ENCODE measurements at places on chromosomes 5 and 9.

DNA sequence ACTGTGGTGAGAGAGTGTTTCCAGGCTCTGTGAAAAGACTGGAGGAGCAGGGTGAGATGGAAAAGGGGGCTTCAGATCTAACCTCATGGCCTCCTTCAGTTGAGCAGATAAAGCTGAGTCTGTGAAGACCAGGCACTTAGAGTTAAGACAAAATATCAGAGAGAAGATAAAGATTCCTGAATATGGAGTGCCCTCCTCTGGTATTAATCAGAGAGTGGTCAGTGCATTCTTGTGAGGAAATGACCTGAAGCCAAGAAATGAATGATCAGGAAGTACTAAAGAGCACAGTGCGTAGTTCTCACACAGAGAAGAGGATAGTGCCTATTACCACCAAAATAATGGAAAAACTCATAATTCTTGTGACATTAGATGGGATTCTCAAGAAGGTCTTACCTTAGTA is 1417.0 kb upstream of the ACO1 start:
- DNase-seq, result no peak

DNA sequence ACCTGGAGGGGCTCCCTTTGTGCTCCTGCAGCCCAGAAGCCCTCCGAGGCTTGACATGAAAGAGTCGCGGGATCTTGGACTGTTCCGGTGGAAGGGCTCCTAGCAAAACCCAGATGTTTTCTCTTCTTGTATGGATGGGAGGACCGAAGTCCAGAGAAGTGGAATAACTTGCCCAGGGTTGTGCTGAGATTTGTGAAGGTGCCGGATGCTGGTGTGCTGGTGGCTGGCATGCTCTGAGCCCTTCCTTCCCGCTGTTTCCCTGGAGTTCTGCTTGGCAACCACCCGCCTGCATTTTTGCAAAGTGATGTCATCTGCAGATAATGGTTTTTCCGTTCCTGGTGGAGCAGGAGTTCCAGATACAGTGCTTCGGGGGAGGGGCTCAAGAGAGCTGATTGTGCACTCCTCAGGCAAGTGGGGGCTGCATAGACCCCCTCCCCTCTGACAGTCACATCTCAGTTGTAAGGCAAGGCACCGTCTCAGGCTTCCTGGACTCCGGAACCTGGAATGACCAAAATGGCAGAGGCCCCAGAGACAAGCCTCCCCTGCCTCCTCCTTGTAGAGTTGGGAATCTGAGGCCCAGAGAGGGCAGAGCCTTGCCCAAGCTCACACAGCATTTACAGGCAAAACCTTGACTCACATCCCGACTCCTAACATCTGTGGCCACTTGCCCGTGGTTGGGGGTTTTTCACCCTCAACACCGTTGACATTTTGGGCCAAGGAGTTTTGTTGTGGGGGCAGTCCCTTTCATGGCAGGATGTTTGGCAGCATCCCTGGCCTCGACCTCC is 157.0 kb downstream of the RGS3 start:
- DNase-seq, result no peak

DNA sequence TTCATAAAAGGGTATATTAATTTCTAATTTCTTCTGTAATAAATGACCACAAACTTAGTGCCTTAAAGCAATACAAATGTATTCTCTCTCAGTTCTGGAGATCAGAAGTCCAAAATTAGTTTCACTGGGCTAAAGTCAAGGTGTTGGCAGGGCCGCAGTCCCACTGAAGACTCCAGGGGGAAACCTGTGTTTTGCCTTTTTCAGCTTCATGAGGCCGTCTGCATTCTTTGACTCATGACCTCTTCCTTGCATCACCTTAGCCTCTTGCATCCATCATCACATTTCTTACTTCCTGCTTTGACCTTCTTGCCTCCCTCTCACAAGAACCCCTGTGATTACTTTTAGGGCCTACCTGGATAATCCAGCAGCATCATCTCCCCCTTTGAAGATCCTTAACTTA is 42.0 kb upstream of the ALDH1B1 start:
- no peak for DNase-seq

GRCh38 chr5:173451651-173452050 is 123.4 kb upstream of the STC2 start:
- no peak for DNase-seq

- DNase-seq, result no peak
These were observed 92.5 kb downstream of the IRX2 start for GRCh38 chr5:2658881-2659470.

- no peak for DNase-seq
These were observed 12.6 kb upstream of the DENND1A start for GRCh38 chr9:123942542-123942941.

DNA sequence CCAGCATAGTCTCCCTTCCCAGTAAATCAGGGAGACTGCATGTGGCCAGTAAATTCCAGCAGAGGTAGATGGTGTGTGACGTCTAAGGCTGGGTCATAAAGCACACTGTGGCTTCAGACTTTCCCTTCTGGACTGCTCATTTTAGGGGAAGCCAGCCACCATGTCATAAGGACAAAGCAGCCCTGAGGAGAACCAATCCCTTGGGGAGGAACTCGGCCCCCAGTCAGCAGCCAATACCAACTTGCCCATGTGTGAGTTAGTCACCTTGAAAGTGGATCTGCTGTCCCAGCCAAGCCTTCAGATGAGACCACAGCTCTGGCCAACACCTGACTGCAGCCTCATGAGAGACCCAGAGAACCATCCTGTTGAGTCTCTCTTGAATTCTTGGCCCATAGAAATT is 14.7 kb upstream of the NINJ1 start:
- no peak for DNase-seq

DNA sequence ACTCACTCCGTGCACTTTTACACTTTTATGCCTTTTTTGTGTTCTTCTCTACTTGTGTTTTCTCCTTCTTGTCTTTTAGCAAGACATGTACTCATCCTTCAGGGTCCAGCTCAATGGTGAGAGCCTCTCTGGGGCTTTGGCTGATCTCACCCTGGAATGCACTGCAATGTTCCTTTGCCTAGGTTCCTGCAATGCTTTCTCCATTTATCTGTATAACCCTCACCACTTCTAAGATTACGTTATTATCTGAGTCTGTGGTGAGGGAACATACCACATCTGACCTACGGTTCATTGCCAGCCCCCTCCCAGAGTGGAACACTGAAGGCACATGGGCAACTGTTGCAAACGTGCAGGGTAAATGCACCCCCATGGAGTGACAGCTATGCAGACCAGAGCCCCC is 47.3 kb downstream of the KCNIP1 start:
- DNase-seq, result no peak

DNA sequence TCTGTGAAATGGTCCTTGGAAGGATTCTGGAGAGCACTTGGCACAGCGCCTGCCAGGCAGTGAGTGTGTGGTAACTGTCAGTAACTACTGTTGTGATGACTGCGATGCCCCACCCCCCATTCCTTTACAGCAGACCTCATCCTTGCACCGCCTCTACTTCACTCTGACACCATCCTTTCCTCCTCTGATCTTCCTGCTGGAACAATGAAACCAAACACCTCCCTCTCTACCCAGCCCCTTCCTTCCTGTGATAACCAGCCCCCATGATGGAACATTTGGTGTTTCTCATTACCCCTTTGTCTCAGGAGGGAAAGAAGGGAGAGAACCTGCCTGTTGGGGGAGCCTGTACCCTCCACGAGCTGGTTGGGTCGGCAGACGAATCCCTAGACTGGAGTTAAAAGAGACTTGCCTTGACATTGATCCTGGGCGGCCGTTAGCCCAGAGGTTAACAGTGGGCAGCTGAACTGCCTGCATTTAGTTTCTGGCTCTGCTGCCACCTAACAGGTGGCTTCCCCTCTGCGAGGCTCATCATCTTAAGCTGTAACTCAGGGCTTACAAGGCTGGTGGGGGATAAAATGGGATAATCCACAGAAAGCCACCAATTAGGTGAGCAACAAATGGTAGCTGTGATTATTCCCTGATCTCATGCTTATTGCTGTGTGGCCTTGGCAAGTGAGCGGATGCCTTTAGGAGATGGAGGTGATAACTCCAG is 34.2 kb upstream of the GRPEL2 start:
- no peak for DNase-seq

- DNase-seq, result no peak
These were observed 11.8 kb upstream of the CHD1 start for GRCh38 chr5:98940581-98940980.

DNA sequence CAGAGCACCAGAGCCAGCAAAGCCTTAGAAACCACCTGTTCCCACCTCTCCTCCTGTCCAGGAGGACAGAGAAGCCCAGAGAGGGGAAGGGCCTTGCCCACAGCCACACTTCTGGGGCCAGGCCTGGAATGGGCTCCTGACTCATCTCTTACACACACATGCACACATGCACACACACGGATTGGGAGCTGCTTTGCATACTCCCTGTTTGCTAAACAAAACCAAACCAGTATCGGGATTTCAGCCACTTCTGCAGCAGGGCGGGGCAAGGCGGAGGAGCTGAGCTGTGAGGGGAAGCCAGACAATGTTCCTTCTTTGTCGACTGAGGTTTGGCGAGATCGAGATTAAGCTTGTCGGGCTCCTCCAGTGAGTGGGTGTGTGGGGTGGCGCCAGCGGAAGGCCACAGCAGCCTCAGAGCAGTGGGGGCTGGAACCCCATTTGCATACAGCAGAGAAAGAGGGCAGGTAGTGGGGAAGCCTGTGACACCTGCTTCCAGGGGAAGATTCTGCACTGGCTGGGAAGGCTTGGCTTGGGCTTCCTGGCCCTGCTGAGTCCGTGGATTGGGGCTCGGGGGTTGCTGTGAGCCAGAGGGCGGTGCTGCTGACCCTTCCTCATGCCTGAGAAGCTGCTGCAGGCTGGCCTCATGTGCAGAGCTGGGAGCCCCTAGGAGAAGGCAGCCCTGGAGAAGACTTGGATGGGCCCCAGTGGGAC is 16.1 kb downstream of the GFI1B start:
- no peak for DNase-seq

GRCh38 chr5:146409054-146409671 is 38.0 kb upstream of the TCERG1 start:
- no peak for DNase-seq

DNA sequence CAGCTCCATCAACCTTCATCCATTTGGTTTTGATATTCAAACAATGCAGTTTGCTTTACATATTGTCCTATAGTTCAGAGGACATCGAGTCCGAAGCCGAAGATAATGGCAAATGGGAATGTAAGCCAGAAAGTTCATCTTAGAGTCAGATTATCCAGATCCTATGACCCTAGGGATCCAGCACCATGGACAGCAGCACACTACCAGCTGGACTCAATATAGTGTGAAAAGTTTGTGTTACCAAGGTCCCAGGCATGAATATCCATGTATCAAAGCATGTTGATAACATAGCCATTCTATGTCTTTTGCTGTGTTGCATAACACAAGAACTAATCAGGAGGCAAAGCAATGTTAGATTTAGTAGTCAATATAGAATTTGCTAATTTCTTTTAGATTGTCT is 46.3 kb downstream of the FSTL4 start:
- DNase-seq, result no peak

GRCh38 chr9:73125651-73126050 is 26.0 kb upstream of the ANXA1 start:
- no peak for DNase-seq

DNA sequence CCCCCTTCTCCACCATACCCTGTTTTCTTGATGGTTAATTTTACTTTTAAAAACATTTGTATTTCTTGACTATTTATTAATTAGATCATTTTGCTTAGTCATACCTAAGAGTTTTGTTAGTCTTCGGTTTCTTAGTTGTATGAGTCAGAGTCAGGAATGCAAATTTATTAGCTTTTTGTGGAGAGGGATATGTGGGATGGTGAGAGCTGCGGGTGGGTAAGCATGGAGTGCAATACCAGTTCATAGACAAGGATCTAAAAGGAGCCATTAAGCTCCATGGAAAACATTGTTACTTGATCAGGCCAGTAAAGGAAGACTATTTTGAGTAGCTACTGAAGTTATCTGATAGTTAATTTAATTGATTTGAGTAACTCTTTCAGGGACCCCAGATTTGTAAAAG is 77.5 kb downstream of the ZSWIM6 start:
- no peak for DNase-seq

DNA sequence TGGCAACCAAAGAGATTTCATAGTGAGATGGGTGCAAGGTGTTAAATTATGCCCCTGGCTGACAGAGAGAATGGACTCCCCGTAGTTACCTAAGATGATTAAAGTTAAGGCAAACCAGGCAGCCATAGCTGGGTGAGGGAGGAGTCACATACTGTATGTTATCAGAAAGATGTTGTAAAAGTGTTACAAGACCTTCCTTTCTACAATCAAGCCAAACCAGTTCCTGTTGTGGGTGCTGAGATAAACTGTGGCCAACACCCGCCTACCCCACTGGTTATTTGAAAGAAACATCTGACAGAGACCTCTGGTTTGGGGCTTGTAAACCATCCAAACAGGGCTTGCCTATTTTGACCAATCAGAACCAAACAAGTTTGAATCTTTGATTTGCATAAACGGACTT is 684.7 kb upstream of the NUDT12 start:
- no peak for DNase-seq

GRCh38 chr5:77022511-77023417 is 7.4 kb upstream of the AGGF1 start:
- no peak for DNase-seq

DNA sequence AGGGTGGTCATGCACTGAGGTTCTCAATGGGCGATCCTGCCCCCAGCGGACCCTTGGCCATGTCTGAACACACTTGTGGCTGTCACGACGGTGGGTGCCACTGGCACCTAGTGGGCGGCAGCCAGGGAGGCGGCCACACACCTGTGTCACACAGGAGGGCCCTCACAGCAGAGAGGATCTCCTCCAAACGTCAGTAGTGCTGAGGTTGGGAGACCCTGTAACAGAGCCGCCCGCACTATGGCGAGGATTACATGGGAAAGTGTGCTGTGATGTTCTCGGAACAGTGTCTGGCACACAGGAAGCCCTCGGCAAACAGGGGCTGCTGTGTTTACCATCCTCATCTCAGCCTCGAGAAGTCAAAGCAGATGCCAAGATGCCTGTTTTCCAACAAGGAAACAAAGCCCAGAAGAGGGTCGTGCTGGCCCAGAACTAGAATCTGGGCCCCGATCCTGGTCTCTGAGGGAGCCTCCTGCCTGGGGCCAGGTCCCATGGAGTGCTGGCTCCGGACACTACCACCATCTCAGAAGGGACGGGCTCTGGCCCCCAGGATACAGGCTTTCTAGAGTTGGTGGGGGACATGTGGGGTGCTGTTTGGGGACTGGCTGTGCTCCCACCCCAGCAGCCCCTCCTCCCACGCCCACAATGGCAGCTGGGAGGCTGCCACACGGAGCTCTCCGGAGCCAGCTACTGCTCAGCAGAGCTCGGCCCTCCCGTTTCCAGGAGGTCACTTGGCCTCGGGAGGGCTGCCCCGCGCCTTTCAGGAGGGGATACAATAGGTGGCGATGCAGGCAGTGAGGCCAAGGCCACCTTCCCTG is 48.2 kb downstream of the DBH start:
- DNase-seq, result no peak

DNA sequence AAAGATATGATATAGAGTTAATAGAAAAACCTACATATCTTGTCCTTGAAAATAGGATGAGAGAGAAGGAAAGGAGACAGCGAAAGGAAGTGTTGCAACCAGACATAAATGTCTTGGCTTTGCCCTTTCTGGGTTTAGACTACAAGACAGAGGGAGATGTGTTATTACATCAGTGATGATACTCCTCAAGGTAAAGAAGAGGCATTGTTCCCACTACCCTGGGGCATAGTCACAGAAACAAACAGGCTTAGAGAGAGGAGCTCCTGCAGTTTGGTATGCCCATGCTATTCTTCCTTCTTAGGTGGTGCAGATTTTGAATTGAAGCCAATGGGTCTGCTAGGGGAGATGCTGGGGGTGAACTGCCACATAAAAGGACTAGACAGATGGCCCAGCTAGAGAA is 166.8 kb upstream of the RFX3 start:
- DNase-seq, result no peak

All from CD4-positive, alpha-beta T cell treated with Interleukin-21 for 1 hour (primary cell).